ENCODE measurements at places on chromosomes 5 and 9.

DNA sequence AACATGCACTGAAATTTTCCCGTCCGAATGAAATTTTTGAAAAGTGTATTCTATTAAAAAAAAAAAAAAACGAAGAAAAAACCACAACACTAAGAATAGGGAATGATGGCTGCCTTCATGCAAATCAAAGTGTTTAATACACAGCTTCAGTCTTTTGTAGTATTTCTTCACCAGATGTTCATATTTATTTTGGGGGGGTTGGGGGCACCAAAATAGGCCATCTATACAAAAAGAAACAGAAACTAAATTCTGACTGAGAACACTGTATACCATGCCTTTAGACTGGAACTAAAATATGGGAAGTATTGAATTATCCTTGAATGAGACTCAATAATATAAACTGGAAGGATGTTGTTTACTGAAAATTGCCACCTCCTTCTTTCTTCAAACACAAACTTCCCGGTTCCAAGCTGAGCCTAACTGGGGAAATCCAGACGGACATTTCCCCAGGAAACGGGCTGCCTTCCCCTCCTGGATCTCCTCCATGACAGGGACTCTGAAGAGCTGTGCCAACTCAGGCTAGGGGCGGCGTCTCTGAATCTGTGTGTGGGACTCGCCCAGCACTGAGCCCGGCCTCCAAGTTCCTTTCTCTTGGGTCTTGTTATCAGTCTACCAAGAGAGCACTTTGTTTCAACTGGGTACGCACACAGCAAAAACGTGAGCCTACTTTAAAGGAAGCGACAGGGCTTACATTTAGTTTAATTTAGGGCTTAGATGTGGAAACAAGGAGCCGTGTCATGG is 511.3 kb upstream of the ADAMTS16 start:
- no peak for DNase-seq

GRCh38 chr9:76316069-76316468 is 78.2 kb downstream of the RFK start:
- DNase-seq: no peak

- no peak for DNase-seq
Measured at GRCh38 chr9:19378647-19379046, 1.4 kb downstream of the RPS6 start.

- DNase-seq: no peak
Measured at GRCh38 chr5:9787861-9788600, 157.9 kb upstream of the TAS2R1 start.

DNA sequence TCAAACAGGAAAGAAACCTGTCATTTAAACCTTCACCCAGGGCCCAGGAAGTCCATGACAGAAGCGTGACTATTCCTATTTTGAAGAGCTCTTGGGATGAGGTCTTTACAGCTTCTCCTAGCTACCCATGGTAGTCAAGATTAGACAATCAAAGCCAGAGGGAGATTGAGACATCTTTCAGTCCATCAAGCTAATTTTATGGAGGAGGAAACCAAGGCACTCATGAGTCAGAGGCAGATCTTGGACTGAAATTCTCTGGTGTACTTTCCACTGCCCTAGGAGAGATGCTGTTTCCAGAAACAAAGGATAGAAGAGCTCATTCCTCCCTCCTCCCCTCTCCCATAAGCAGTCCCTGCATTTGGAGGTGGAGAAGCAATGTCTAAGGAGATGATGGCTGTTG is 9.2 kb downstream of the TNFSF8 start:
- no peak for DNase-seq

GRCh38 chr9:99345942-99346341 is 123.9 kb downstream of the SEC61B start:
- DNase-seq: no peak

- no peak for DNase-seq
Measured at GRCh38 chr5:145872486-145872885, 328 bp downstream of the GRXCR2 start.

GRCh38 chr5:132505641-132506040 is 15.1 kb upstream of the IRF1 start:
- DNase-seq: no peak

DNA sequence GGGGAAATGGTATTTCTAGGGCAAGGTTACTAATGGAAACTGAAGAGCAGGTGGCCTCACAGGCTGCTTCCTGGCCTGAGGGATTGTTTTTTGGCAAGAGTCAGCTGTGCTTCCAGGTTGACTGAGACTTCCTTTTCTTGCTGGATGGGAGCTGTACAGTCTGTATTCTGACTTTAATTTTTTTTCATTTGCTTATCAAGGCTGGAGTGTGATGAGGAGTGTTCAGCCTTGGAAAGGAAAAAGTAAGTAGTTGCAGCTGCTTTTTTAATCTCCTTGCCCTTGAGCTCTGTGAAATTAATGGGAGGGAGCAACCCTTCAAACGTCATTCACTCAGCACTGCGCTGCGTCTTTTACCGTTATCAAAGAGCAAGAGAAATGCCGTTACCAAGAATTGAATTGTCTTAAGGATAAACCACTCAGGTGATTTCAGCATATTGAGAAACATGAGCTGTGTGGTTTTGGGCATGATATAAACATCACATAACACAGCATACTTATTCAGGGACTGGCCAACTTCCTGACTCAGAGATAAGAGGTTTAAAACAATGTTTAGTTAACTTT is 47.6 kb downstream of the AQP7 start:
- no peak for DNase-seq

DNA sequence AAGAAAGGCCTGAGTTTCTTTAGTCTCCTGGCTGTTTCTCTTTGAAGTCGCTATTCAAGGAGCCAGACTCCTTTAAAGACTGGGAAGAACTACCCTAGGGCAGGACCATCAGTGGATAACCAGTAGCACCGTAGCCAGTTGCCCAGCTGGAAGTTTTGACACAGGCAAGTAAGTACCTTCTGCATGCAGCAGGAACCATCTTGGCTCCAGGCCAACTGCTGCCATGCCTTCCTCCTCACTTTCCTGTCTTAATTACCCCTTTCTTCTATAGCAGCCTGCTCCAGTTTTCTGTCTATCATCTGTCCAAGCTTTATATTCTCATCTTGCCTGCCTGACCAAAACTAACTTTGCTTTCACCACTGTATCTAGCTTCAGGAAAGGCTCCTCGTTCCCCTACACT is 149.7 kb upstream of the SV2C start:
- DNase-seq: no peak

- DNase-seq: no peak
Measured at GRCh38 chr5:146290318-146290717, 48.3 kb upstream of the POU4F3 start.
